ENCODE measurements at places on chromosomes 6 and 20.

DNA sequence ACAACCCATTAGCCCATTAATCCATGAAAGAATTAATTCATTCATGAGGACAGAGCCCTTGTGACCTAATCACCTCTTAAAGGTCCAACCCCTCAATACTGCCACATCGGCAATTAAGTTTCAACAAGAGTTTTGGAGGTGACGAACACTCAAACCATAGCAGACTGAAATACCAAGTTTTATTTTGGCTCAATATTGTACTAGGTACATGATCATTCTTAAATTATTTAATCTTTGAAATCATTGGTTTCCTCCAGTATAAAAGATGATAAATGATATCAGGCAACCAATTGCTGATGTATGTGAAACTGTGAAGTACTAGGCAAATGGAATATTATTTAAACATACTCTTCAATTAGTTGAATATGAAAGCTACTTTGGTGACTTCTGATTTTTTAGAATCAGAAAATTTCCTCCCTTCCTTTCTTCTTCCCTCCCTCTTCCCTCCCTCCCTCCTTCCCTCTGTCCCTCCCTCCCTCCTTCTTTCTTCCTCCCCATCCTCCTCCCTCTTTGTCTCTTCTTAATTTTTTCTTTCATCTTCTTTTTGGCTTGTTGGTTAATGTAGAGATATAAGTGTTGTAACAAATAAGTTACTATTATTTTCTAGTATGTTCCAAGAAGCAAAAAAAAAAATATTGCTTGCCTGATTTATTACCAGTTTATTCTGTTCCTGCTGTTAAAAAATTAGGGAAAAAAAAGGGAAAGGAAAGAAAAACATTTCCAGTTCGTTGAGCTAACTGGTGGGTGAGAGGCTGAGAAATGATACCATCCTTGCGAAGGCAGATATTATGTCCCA, 233.9 kb upstream of the ZNF217 start:
- no peak for DNase-seq

- DNase-seq = no peak
These were observed 17.2 kb downstream of the CSE1L start for GRCh38 chr20:49063279-49063678.

DNA sequence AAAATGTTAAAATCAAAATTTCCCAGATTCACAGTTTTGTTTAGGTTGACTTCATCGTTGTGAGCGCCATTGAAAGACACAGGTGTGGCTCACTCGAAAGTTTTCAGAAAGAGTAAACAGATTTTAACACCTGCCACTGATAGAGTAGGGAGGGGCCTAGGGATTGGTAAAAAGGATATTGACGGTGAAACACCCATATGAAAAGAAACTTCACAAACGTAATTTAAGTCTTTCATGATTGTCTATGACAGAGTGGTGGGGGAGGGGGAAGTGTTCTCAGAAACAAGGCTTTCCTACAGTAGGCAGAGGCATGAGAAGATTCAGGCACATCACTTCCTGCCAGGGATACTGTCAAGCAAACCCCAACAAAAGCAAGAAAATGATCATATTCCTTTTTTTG, 101.4 kb downstream of the PERP start:
- DNase-seq = no peak

DNA sequence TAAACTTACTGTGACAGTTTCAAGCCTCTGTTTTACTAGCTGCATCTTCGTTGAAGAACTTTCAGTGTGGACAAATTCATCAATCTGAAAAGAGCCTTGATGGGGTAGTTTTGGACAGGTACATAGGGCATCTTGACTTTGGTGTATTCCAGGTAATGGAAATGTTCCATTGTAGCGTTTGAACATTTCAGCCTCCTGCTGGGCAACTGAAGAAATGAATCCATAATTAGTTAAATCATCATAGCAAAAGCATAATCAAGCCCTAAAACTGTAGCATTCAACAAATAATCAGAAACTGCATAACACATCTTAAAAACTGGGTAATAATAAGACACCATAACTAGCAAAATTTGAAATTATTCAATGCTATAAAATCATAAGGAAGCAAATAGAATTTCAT, 86.2 kb downstream of the AHI1 start:
- DNase-seq = no peak

GRCh38 chr20:41331731-41332130, 8.9 kb upstream of the LPIN3 start:
- DNase-seq = no peak

- no peak for DNase-seq
These were observed 344.3 kb downstream of the PREX1 start for GRCh38 chr20:48483334-48484066.

- DNase-seq = peak; percentile 41
These were observed 100.0 kb downstream of the NOL4L start for GRCh38 chr20:32484958-32485769.

GRCh38 chr6:156689656-156690055, 87.5 kb upstream of the ARID1B start:
- DNase-seq = no peak

- no peak for DNase-seq
These were observed 628 bp downstream of the NKAIN4 start for GRCh38 chr20:63253438-63254231.

DNA sequence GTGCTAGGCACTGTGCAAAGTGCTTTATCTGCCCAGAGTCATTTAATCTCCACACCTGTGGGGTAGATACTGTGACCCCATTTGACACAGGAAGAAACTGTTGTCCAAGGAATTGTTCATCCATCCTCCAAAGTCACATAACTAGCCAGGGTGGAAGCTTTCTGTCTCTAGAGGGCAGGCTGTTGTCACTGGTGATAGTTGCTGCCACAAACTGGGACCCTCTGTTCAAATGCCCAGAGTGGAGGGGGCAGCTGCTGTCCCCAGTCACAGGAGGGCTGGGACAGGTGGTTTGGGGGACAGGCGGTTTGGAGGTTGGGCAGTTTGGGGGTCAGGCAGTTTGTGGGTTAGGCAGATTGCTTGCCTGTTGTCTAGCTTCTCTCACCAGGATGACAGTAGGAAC, 16.1 kb upstream of the TMEM242 start:
- no peak for DNase-seq

DNA sequence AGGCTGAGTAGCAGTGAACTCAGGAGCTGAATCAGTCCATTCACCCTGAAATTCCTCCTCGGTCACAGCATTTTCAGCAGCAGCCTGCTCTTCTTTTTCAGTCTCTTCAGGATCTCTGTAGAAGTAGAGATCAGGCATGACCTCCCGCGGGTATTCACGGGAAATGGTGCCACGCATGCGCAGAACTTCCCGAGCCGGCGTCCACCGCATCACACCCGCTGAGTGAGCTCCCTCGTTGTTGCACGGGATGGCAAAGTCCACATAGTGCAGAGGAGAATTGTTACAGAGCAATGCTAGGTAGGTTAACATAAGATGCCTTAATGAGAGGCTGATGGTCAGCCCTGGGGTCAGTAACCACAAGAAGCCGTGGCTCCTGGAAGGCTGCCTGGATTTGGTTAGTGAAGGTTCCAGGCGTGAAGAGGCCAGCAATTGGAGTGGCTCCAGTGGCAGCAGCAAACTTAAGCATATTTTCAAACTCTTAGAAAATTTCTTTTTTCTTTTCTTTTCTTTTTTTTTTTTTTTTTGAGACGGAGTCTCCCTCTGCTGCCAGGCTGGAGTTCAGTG, 113.5 kb upstream of the HDAC2 start:
- no peak for DNase-seq

- DNase-seq = no peak
These were observed 137.5 kb upstream of the SHLD1 start for GRCh38 chr20:5612581-5613301.

DNA sequence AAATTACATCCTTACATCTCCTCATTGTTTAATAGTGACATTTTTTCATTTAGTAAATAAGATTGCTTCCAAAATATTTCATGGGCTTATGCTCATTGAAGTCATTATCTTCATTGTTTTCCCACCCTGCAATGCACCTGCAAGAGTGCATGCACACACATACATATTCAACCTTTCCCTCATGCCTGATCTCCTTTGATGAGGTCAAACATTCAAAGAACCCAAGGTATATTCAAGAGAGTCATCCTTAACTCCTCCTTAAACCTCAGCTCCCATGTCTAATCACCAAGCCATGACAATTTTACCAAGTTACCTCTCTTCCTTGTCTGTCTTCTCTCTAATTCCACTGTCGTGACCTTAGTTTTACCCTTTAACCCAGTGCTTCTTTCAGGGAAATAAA, 56.5 kb downstream of the HIVEP2 start:
- DNase-seq = no peak

DNA sequence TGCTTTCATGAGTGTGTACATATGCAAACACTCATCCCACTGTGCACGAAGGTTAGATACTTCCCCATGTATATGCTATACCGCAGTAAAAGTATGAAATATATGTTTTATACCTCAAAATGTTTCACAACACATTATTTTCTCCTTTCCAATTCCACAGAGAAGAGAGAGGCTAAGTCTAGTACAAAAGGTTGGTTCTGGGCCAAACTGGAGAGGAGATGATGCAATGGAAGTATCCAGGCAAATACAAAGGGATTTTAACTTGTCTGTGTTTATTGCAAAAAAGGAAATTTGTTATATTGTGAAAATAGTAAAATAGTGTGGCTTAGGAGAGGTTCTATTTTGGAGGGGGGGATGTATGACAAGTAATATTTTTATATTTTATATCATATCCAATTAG, 112.6 kb downstream of the PLCB1 start:
- DNase-seq = no peak

DNA sequence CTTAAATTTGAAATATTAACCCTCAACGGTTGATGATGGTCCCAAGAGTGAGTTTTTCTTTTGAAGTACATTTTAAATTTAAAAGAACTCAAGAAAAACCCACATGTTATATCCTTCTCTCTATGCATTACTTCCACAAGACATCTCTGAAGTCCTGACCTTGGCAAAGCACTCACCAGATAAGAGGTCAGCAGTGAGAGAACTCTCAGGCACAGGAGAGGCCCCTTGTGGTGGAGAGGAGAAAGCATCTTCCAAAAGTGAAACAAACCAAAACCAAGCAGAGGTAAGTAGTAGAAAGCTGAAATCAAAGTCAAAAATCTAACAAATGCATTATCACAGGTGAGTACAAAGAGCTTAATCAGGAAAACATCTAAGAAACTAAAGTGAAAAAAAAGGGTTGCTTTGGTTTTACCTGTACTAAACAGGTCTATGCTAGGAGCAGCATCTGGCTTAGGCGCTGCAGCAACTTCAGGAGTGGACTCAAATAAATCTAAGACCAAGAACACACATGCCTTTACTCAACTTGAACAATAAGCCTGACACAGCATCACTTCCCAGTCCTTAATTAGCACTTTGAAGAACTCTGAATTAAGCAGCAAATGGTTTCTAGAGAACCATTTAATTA, 80.5 kb downstream of the PRSS35 start:
- DNase-seq = no peak

DNA sequence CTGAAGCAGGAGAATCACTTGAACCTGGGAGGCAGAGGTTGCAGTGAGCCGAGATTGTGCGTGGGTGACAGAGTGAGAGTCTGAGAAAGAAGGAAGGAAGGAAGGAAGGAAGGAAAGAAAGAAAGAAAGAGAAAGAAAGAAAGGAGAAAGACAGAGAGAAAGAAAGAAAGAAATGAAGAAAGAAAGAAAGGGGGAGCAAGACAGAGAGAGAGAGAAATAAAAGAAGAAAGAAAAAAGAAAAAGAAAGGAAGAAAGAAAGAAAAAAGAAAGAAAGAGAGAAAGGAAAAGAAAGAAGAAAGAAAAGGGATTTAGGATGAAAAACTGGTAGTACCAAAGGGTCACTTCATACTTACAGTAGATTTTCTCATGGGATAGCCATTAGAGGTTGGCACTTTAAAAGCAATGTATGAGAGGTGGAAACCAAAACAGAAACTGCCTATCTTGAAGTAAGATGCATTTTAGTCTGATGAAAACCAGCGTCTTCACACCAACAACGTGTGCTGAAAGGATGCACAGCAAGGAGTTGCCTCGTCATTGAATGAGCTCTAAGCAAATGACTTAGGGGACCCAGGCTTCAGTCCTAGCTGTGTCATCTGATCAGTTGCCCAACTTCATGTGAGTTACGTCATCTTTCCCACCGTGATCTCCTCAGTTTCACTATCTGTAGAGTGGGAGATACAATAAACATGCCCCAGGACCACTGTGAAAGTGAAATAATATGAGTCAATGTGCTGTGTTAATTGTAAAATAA, 133.9 kb upstream of the NEDD9 start:
- DNase-seq = no peak
